GM23248 (cell line): ENCODE measurements at places on chromosomes 13 and 19. TPM values are rescaled to one million over a fixed set of nuclear protein-coding genes. Genes with fewer than 3 reads are reported as not detected.

The ZNF541 gene
- not detected in 2 replicates for total RNA-seq

The BEST2 gene
- not detected in 2 replicates for total RNA-seq

The ZFP82 gene
- 9.4 and 10.9 TPM in 2 replicates for total RNA-seq

The CYP2B6 gene
- total RNA-seq, result not detected in 2 replicates
